ENCODE measurements at places on chromosomes 4 and X. TPM values are rescaled to one million over a fixed set of nuclear protein-coding genes. Genes with fewer than 3 reads are reported as not detected.

Gene FAAH2
- total RNA-seq = 0.10 TPM

Gene RPL36A
- total RNA-seq = 308 TPM

DNA sequence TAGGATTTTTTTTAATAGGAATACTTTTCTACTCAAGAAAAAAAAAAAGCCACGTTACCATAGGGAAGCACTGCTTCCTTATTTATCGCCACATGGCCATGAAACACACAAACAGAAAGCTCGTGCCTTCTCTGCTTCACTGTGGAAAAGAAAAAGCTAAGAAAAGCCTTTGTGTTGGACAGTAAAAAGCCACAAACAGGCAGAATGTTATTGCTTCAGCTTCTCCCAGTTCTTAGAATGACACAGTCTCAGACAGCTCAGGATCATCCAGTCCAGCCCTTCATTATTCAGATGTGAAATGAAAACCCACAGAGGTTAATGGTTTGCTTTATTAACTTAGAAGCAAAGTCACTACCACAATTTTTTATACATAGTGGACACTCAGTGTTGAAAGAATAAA lies 181.6 kb upstream of the NOCT start:
- H3K27me3 ChIP-seq = no peaks in the 10 kb centered on the region
- no peaks in the 10 kb centered on the region for H3K36me3 ChIP-seq
- no peaks in the 10 kb centered on the region for H3K4me1 ChIP-seq
- no peak overlapping the region for H3K27ac ChIP-seq
- no peak overlapping the region for H3K4me3 ChIP-seq
- DNase-seq = no peak

Gene IGBP1
- total RNA-seq = 36.9 TPM

DNA sequence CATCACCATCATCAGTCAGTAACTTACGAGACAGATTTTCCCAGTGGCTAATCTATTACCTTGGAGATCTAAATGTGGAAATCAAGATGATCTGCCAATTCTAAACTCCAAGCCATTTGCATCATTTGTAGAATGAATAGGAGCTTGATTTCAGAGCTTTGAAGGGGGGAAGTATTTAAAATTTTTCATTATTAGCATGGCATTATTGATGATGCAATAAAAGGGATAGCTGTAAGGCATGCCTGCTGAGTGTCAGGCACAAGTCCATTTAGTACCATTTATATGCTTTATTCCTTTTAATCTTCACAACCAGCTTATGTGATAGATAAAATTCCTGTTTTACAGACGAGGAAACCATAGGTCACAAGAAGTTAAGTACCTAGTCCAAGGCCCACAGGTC lies 5.3 kb downstream of the EXOC1L start:
- H3K27ac ChIP-seq = no peak overlapping the region
- H3K4me1 ChIP-seq = no peaks in the 10 kb centered on the region
- no peak for DNase-seq
- no peak overlapping the region for H3K4me3 ChIP-seq
- no peaks in the 10 kb centered on the region for H3K27me3 ChIP-seq
- H3K36me3 ChIP-seq = no peaks in the 10 kb centered on the region

- no peaks in the 10 kb centered on the region for H3K4me1 ChIP-seq
- no peaks in the 10 kb centered on the region for H3K27me3 ChIP-seq
- no peaks in the 10 kb centered on the region for H3K36me3 ChIP-seq
- H3K4me3 ChIP-seq = no peak overlapping the region
Observed at GRCh38 chr4:102563000-102563399, 61.8 kb downstream of the NFKB1 start.

GRCh38 chr4:68490826-68491457 lies 43.7 kb downstream of the TMPRSS11E start:
- no peaks in the 10 kb centered on the region for H3K4me1 ChIP-seq
- no peak for DNase-seq

Gene MAB21L2
- not detected for total RNA-seq
